ENCODE measurements at places on chromosomes 6 and 20.
A peak's percentile ranks its signal among the peaks of the same experiment; 100 is the strongest.

DNA sequence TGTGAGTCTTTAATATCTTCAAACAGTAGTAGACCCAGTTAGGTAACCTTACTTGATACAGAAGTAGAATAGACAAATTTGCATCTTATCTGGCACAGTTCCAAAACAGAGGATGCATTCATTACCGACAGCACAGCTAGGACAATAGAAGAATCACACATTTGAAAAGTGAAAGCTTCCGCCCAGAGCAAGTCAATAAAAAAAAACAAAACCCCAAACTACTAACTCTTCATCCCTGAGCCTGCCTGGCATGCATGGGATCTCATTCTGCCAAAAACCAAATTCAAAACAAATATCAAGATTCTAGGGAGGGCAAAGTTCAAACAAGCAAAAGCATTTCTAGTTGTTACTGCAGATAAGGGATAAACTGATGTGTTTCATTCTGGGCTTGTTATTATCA, 235.4 kb downstream of the BTBD9 start:
- DNase-seq: no peak

DNA sequence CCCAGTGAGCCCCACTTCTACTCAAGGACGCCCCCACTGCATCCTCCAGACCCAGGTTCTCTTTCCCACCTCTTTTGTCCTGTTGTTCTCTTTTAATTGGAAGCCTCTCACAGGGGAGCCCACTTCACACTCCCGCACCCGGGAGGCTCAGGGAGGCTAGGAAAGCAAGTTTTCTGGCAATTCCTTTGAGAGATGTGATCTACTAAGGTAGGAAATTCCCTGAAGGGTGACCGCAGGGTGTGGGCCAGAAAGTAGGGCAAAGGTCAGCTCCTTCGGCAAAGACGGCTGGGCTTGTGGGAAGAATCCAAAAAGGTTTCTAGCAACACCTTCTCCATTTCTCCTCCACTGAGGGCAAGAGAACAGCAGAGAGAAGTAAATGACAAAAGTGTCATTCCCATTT, 98.1 kb upstream of the PTPN1 start:
- DNase-seq: no peak

DNA sequence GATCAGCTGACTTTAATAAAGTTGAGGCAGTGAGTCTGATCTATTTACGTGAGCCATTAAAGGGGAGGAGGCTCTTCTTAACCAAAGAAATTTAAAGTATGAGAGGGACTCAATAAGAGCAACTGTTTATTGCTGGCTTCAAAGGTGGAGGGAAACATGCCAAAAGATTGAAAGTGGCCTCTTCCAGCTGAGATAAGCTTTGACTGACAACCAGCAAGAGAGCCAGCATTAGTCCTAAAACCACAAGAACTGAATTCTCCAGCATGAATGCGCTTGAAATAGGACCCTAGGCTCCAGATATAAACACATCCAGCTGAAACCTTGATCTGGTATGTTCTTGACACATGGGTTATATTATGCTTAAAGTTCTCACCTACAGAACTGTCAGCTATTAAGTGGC, 123.1 kb upstream of the GJE1 start:
- DNase-seq: no peak

DNA sequence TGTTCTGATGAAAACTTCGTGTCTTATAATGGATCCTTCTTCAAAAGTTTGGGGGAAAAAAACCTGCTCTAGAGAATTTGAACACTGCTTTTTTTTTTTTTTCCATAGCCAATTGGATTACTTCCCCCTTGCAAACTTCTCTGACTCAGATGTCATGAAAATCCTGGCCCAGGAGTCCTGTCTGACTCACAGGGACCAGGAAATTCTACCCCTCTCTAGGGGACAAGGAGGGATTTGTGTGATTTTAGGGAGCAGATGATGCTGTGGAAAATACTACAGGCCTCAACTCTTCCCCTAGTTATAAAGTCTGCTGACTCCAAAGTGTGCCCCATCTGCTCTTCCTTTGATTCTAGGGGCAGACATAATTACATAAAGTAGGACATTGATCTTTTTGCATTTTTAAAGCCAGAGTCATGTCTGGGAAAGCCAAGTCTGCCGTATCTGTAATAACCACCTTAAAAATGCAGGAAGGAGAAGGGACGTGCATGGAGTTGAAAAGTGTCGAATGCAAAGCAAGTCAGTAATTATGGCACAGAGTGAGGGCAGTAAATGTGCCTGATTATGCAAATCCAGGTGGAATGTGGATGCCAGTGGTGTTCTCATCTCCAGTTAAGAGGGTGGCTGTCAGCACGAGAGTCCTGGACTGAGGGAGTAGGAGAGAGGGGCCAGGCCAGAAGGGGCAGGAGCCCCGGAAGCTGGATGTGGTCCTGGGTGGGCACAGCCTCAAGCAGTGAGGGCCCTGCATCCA, 144.3 kb upstream of the SULF2 start:
- DNase-seq: no peak

DNA sequence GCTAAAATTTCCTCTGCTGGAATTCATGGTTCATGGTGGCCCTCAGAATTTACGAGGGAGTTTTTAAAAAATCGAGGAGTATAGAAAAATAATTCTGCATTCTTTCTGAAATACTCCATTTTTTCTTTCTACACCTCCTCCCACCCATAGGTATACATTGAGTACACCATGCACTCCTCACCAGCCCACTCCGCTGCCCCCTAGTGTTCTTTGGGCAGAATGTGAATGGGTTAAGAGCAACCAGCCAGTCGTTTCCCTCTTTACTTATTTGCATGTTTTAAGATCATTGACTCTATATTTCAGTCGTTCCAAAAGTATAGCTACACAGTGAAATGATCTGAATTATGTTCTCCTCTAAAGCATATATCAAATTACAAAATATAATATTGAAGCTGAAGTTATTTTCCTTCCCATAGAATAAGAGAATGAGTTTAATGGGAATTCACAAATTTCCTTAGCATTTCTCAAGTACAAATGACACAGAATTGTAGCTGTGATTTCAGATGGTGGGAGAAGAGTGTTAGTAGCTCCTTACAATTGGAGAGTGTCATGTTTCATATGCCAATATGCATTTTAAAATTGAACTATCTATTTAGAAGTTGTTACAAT, 977.7 kb upstream of the SLC35B3 start:
- no peak for DNase-seq

- DNase-seq: no peak
These were observed 41.7 kb downstream of the CDK5RAP1 start for GRCh38 chr20:33359399-33360261.

- no peak for DNase-seq
These were observed 217.9 kb upstream of the SPTLC3 start for GRCh38 chr20:12790859-12791258.

DNA sequence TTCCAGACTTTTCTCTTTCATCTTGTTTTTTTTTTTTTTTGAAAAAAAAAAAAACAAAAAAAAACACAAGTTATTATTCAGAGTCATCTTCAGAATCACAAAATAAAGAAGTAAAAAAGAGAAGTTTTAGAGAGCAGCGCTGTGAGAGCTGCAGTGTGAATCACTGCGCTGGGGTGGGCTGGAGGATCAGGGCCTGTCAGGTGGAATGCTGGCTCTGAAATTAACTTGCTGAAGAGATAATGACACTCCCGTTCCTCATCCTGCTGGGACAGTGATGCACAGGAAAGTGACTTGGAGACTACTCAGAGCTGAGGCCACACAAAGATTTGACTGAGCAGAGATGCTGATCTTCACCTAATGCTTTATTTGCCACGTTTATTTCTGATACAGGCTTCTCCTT, 42.7 kb upstream of the CLDN20 start:
- DNase-seq: no peak

GRCh38 chr20:25090492-25091429, 8.8 kb upstream of the VSX1 start:
- peak; percentile 24 for DNase-seq

GRCh38 chr6:106448000-106448426, 87.5 kb downstream of the CRYBG1 start:
- DNase-seq: no peak

DNA sequence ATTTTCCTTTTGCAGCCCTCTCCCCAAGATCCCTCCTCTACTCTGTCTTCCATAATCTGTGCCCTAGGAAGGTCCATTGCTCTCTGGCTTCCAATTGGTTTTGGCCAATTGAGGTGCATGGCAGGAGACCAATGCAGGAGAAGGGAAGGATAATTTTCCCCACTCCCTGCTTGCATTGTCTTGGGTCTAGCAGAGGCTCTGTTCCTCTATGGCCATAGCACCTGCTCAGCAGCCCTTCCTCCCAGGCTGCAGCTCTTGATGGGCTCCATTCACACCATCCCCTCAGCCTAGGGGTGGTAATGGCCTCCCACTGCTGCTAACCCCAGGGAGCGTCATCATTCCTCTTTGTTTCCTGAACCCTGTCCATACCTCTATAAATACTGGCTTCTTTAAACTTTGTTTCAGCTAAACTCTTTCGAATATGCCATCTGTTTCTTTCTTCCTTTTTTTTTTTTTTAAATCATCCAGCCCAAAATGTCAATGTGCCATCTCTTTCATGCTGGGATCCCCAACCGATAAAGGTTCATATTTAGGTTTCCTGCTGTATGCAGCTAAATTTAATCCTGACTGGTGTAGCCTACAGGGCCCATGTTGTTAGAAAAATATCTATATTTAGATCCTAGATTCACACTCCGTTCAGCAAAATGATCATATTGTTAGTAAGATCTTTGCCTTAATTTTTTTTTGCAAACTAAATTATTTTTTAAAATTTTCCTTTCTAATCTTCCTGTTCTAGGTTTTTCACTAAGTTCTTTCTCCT, 63.8 kb downstream of the HECA start:
- no peak for DNase-seq

DNA sequence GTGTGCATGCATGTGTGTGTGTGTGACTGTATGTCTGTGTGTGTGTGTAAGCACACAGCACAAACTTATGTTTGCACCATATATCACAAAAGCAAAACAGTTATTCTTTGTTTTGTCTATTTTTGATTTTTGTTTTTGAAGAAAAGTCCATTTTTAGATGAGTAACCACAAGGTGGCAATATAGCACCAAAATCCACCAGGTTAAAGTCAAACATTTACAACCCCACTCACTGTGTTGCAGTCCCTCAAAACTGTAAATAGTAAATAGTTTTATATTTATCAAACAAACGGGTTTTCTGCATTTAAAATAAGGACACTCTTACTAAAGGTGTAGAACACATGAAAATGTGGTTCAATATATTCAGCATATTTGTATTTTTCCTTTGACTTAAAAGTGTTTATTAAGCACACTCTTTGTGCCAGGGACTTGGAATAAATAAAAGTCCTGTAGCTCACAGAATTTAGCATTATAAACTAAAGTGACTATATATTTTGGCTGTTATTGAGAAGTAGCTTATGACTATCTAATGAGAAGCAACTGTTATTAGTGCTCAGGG, 118.5 kb downstream of the GFRAL start:
- no peak for DNase-seq

DNA sequence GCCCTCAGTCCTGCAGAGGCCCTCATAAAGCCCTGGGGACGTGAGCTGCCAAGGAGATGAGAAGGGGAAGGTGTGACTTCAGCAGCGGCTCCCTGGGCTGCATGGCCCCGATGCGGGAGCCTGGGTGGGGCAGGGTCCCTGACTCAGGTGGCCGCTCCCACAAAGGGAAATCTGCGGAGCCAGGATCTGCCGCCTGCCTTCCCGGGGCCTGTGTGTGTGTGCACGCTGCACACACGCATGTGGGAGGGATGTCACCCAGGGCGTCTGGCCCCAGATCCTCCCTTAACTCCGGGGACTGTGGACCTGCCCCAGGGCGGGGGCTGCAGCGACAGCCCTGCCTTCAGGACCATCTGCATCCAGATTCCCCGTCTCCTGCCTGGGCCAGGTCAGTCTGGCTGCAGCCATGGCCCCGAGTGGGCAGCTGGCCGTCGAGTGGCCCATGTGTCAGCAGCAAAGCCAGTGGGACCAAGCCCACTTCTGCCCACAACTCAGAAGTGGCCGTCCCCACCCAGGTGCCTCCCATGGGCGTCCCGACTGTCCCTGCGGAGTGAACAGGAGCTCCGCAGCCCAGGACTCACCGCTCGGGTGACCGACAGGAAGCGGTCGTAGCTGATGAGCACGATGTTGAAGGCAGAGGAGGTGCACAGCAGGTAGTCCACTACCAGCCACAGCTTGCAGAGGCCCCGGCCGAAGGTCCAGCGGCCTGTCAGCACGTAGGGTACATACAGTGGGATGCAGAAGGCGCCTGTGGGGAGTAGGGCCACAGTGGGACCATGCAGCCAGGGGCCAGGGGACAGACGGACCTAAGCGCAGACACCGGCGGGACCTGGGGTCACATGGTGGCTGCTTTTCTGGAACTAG, 1.9 kb downstream of the HRH3 start:
- DNase-seq: no peak

- no peak for DNase-seq
These were observed 705.4 kb downstream of the RFPL4B start for GRCh38 chr6:113052506-113052905.

- DNase-seq: no peak
These were observed 12.5 kb upstream of the ETV7 start for GRCh38 chr6:36399970-36400369.

- no peak for DNase-seq
These were observed 120.1 kb downstream of the IRF4 start for GRCh38 chr6:511488-512137.

DNA sequence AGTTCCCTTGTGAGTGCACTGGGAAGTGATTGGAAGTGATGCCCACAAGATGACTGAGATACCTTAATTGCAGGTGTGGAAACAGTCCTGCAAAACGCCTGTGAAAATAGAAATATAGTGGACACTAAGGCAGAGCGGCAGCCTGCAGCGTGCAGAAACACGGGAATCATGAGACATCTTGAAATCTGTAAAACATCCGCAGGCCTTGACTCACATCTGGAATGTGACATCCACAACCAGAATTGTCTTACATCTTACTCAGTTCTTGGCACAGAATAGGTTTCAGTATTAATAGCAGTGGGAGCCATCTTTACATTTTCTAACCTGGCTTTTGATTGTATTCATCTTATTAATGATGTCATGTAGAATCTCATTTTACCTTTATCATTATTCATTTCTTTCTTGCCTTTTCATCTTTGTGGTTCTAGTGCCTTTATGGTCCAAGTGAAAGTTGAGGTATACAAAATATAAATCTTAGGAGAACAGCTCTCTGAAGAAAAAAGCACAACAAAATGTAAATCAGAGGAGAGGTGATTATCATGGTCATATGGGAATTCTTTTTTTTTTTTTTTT, 44.6 kb downstream of the CDYL start:
- DNase-seq: no peak

GRCh38 chr6:43865932-43866645, 96.1 kb downstream of the VEGFA start:
- no peak for DNase-seq

- DNase-seq: no peak
These were observed 182.3 kb upstream of the RALGAPA2 start for GRCh38 chr20:20894753-20895152.

DNA sequence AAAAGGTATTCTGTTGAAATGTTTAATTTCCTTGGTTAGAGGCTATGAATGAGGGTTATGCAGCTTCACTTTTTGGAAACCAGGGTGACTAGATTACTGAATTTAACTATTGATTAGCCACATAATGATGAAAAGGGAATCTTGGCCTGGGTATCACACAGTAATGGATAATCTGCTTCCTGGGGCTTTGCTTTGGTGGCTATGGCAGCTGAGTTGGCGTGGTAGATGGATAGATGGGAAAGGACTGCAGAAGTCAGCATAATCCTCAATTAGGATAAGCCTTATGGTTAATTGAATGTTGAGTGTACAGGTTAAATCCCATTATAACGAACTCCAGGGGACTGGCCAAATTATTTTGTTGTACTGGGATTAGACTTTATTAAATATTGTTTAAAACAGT, 5.2 kb downstream of the NCOA3 start:
- DNase-seq: no peak

GRCh38 chr6:156166093-156166492, 611.1 kb upstream of the ARID1B start:
- no peak for DNase-seq

- DNase-seq: no peak
These were observed 62.5 kb upstream of the LOC128125822 start for GRCh38 chr6:63509652-63510352.

GRCh38 chr20:58918621-58919020, 62.4 kb upstream of the NELFCD start:
- no peak for DNase-seq

All from stimulated activated CD4-positive, alpha-beta T cell treated with anti-CD3 and anti-CD28 coated beads, Interleukin-12 subunit alpha, Interleukin-12 subunit beta, amount 100 ng/mL, for 24 hours (primary cell).